ENCODE measurements at places on chromosomes 3 and 15.

GRCh38 chr3:173395073-173395411 lies 2.5 kb upstream of the NLGN1 start:
- no peak for DNase-seq

- no peak for DNase-seq
These were observed 631.6 kb upstream of the KCNMB2 start for GRCh38 chr3:177904621-177905020.

GRCh38 chr3:140398387-140398786 lies 279.5 kb upstream of the TRIM42 start:
- no peak for DNase-seq

- no peak for DNase-seq
These were observed 21.0 kb upstream of the IFT57 start for GRCh38 chr3:108243243-108243642.

DNA sequence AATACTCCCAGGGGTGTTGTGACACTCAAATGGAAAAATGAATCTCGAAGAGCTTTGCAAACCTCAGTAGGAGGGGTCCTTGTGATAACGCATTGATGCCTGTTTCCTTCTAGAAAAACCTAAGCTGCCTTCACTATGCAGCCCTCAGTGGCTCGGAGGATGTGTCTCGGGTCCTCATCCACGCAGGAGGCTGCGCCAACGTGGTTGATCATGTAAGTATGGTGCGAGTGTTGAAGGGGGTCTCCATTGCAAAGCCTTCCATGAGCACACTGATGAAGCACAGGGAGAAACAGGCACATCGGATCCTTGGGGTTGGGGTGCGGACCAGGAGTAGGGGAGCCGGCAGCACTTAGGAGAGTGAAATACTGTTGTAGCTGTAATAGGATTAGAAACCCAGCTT lies 22.3 kb downstream of the ANKDD1A start:
- DNase-seq: no peak

DNA sequence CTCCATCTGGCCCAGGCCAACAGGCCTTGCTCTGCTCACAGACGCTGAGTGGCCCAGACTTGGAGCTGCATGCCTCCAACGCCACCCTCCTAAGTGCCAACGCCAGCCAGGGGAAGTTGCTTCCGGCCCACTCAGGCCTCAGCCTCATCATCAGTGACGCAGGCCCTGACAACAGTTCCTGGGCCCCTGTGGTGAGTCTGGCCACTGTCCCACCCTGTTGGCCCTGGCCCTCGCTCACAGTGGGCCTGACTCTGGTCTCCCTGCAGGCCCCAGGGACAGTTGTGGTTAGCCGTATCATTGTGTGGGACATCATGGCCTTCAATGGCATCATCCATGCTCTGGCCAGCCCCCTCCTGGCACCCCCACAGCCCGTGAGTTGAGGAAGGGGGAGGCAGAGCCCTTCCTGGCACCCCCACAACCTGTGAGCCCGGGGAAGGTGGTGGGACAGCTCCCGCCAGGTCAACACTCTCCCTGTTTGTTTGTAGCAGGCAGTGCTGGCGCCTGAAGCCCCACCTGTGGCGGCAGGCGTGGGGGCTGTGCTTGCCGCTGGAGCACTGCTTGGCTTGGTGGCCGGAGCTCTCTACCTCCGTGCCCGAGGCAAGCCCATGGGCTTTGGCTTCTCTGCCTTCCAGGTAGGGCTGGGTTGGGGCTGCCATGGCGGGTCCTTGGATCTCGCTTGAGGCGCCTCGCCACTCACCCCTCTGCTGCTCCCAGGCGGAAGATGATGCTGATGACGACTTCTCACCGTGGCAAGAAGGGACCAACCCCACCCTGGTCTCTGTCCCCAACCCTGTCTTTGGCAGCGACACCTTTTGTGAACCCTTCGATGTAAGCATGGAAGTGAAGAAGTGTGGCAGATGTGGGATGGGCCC lies 10.0 kb downstream of the NT5DC2 start:
- DNase-seq: no peak

GRCh38 chr15:25784876-25785640 lies 78.1 kb downstream of the ATP10A start:
- DNase-seq: no peak

GRCh38 chr15:86300390-86301125 lies 220.9 kb downstream of the AGBL1 start:
- no peak for DNase-seq

- DNase-seq: no peak
These were observed 559.3 kb upstream of the GRM7 start for GRCh38 chr3:6301626-6302025.

- DNase-seq: no peak
These were observed 1100.6 kb downstream of the OTOL1 start for GRCh38 chr3:162597226-162597625.

DNA sequence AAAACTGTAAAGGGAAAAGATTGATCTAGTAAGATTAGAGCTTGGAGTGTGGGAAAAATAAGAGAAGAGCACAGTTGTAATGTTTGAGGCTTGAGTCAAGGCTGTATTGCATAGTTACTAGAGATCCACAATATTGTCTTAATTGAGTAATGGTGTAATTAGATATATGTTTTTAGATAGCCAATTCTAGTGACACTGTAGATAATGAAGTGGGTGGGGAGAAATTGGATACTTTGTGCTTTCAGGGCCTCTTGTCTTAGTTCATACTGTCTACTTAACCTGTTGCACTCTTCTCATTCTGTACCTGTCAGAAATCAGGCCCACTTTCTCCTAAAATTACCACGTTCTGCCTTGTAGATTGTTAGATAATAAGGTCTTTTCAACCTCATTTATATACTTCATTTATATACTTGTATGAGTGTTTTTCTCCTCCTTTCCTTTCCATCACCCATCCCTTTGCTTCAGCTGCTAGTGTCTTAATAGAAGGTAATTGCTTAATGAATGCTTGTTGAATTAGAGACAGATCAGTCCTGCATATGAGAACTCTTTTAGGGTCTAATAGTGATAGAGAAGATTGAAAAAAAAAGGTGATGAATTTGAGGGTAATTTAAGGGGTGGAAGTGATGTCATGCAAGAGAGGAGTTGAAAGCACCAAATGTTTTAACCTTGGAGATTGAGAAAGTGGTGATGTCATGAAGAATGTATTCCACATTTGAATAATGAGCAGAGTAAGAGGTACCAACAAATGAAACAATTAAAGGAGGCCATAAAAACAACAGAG lies 32.0 kb downstream of the PIK3CA start:
- DNase-seq: no peak

GRCh38 chr3:4163011-4163410 lies 140.2 kb upstream of the SETMAR start:
- no peak for DNase-seq

DNA sequence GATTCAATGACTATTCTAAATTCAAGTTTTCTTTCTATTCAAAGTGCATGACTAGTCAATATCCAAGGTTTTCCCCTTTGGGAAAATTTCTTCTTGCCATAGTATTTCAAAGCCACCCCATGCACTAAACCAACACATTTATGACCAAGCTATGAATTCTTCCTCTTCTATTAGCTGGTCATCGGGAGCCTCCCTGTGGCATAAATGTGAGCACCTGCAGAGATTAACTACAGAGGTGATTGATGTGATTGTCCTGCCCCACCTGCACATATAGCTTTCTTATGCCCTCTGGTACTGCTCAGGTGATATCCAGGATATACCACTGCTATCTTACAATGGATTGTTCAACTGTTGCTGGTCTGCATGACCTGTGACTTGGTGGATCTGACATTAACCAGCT lies 694.9 kb downstream of the ZBBX start:
- no peak for DNase-seq

DNA sequence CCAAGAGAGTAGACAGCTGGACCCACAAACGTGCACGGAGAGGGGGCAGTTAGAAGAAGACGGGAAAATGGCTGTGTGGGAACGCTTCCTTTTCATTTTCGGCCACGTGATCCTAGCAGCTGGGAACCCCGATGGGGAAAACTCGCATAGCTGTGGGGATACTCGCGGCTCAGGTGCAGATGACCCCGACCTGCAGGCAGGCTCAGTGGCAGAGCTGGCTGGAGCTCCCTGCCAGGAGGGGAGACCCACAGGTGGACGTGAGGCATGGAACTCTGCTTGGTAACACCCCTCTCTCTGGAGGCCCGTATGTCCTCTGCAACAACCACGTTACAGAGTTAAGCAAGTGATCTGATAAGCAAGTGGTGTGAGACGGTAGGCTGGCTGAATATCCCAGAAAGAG lies 84.6 kb upstream of the SNRPA1 start:
- no peak for DNase-seq

GRCh38 chr3:170372190-170372879 lies 14.8 kb downstream of the SKIL start:
- DNase-seq: no peak

DNA sequence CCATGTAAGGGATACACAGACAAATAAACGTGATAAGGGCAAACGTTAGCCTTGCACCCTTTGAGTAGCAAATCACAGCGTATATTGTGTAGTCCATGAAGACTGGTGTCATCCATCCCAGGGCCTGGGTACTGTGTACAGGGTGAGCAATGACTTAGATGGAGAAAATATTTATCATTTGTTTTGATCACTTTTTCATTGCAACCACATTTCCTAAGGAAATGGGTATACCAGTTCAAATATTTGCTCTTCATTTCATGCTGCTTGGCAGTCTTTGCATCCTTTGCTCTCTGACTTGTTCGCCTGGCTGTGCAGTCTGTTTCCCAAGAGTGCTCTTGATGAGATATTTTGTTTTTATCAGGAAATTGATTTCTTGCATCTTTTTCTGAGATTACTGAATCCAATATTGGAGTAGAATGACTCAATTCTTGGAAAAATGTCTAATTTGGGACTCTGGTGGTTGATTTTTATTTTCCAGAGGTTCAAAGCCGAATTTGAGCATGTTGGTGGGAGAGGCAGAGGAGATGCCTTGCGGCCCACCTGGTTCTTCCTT lies 424.6 kb upstream of the SEMA6D start:
- DNase-seq: no peak

DNA sequence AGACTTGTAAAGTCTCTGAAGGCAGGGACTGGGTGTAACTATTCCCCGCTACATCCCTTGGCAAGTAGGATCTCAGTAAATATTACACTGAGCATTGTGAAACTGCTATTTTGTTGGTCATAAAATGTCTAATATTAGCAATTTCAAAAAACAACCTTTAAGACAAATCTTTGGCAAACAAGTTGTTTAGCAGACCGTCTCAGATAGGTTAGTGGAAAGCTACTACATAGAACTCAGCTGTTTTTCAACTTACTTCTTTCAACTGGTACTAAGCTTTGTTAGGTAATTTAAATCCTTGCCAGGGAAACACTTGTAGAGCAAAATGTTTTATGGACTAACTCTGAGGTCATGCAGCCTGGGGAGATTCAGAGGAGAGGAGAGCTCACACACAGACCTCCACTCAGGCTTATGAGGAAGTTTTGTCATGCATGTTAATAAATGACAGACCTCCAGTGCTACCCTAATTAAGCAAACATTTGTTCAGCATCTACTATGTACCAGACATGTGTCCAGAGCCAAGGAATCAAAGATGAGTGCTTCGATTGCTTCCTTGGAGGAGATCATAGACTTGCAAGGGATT lies 61.6 kb upstream of the STAC start:
- no peak for DNase-seq

GRCh38 chr15:100030586-100031229 lies 297.5 kb upstream of the LYSMD4 start:
- no peak for DNase-seq

DNA sequence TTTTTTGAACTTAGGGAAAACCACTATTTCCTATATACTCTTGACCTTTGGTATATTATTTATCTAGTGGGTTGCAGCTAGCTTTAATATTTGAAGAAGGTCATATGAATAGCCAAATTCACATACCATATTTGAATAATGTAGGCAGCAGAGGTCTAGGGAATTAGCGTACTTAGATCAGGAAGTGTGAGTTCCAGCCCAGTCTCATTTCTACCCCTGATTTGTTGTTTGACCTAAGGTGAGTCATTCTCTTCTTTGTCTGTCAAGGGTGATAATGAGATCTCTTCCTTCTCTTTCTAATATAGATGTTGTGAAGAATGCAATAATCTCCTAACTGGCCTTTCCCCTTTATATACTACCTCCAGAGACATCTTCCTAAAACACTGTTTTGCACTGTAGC lies 36.6 kb upstream of the ZPLD1 start:
- DNase-seq: no peak

DNA sequence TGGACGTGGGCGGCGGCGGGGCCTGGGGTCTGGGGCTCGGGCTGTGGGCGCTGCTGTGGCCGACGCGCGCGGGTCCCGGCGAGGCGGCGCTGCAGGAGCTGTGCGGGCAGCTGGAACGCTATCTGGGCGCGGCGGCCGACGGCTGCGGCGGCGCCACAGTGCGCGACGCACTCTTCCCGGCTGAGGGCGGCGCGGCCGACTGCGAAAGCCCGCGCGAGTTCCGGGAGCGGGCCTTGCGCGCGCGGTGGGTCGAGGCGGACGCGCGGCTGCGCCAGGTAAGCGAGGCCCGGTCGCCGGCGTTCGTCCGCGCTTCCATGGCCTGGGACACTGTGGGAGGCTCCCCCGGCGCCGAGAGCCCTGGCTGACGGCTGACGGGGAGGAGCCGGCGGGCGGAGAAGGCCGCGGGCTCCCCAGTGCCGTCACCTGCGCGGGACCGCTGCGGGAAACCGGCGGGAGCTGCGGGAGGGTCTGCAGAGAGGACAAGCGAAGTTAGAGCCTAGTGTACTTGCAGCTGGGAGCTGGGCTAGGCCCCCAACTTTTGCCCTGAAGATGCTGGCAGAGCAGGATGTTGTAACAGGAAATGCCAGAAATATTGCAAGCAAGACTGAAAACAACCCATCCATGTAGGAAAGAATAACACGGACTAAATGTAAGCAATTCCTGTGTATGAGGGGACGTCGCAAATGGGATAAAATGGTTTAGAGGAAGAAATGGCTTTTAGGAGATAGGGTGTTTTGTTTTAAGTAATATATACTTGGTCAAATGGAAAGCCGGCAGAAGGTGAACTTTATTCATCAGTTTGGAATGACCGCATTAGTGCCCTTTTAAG lies 847 bp downstream of the WHAMM start:
- DNase-seq: no peak

DNA sequence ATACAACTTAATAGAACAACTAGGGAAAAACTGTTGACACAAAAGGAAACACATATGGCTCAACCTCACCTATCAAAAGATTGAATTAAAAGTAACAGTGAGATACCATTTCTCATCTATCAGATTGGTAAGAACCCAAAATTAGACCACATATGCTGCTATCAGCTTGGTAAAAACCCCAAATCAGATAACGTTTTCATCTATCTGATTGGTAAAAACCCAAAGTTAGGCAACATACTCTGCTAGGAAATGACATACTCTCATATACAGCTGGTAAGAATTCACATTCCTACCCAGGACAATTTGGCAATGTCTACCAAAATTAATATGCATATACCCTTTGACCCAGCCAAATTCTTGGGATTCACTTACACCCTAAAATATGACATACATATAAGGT lies 26.3 kb downstream of the NRG4 start:
- DNase-seq: no peak

DNA sequence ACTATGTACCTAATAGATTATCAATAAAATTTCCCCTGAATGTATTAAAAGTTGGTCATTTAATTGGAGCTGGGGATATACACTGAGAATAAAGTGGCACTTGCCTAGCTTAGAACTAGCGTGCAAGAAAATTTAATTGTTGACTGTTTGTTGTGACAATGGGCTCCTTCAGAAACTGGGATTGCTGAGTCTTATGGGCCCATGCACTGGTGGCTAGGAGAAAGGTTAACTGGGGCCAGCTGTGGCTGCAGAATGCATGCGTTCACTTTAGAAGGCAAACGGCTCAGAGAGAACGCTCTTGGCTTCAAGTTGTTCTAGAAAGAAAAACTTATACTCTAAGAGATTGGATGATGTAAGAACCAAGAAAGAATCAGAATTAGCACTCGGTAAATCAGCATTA lies 18.7 kb upstream of the LPP start:
- no peak for DNase-seq

All from activated CD4-positive, CD25-positive, alpha-beta regulatory T cell treated with anti-CD3 and anti-CD28 coated beads, Interleukin-2, amount 50 U/mL, for 16 hours (primary cell).